Tongue (tissue), 3 donors: ENCODE measurements at places on chromosomes 7 and 10.

DNA sequence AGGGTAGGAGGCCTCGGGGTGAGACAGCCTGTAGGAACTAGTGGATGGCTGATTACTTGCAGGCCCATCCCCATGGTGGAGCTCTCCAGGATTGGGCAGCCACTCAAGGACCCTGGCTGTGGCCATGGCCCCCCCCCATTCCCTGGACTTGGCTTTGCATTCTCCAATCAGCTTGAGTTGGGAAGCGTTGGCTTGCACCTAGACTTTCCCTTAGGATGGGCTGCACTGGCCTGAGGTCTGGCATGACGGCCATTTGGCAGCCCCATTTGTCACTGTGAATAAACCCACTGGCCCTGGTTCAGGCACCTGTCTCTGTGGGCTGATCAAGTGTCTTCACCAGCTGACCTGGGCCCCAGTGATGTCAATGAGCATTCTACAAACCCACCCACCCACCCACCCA lies 41.4 kb downstream of the RAMP3 start:
- DNase-seq = no peak

DNA sequence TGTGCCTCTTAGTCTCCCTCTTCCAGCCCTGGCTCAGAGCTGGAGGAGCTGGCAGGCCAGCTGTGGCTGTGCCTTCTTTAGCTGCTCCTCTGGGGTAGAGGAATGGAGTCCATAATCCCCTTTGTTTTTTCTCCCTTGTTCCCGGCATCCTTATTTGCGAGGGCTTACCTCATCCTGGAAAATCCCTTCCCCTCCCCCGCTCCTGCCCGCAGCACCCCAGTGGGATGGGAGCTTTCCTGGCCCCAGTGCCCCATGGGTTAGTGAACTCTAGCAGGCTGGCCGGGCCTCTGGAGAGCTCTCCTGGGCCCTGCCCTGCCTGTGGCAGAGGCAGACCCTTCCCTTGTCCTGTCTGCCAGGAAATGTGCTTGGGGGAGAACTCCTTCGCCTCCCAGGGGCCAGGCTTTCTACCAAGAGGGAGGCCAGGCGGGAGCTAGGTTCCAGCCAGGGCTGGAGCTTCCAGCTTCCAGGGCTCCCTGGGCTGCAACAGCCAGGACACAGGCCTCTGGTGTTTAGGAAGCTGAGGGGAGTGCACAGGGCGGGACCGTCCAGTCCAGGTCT lies 16.5 kb upstream of the TRIM8 start:
- DNase-seq = peak; percentile 73

DNA sequence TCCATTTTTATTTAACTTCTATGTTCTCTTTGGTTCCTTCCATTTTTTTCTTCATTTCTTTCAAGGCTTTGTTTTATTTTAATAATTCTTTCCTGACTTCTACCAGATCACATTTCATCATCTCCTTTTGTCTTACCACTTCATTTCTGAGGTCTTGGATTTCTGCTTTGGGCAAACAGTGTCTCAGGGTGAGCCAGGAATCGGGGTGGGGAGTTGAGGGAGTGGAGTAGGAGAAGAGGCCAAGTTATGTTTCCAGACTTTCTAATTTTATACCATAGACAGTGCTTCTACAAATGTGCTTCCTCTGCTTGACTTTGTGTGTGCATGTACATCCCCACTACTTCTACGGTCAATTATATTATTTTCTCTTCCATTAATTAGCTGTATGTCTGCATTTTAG lies 112.1 kb downstream of the PRKG1 start:
- no peak for DNase-seq

DNA sequence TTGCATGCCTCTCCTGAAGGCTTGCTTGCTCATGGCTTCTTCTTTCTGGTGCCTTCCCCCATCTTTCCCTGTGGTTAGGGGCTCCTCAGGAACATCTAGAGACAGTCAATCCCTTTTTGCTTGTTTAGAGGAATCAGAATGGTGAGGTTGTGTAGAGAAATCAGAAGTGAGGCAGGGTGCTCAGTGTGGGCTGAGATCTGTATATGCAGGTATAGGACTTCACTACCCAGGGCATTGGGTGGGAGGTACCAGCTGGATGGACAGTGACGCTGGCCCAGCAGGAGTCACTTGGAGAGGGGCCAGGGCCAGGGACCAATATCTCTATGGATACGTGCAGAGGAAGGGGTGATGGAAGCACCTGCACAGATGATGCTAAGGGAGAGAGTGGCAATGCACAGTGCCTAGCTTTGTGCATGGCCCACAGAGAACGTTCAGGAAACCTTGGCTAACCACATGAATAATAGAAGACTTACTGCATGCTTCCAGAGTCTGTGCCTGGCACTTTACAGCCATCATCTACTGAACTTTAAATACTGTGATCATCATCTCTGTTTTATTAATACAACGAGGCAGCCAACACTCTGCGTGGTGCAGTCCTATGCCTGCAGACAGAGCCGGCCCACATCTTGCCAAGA lies 255.2 kb downstream of the ABCA13 start:
- no peak for DNase-seq

GRCh38 chr7:92634924-92635519 lies 44.8 kb upstream of the FAM133B start:
- no peak for DNase-seq

GRCh38 chr7:114085313-114085591 lies 166.4 kb upstream of the PPP1R3A start:
- DNase-seq = no peak

- DNase-seq = no peak
Observed at GRCh38 chr7:77360104-77360503, 56.0 kb downstream of the GSAP start.

DNA sequence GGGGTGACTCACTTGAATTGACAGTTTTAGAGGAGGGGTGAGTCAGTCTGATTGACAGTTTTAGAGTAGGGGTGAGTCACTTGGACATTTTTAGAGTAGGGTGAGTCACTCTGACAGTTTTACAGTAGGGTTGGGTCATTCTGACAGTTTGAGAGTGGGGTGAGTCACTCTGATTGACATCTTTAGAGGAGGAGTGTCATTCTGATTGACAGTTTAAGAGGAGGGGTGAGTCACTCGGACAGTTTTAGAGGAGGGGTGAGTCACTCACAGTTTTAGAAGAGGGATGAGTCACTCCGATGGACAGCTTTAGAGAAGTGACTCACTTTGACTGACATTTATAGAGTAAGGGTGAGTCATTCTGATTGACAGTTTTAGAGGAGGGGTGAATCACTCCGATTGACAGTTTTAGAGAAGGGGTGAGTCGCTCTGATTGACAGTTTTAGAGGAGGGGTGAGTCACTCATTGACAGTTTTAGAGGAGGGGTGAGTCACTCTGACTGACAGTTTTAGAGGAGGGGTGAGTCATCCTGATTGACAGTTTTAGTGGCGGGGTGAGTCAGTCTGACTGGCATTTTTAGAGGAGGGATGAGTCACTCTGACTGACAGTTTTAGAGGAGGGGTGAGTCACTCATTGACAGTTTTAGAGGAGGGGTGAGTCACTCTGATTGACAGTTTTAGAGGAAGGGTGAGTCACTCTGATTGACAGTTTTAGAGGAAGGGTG lies 595.9 kb downstream of the DNAJB6 start:
- DNase-seq = peak; percentile 13

DNA sequence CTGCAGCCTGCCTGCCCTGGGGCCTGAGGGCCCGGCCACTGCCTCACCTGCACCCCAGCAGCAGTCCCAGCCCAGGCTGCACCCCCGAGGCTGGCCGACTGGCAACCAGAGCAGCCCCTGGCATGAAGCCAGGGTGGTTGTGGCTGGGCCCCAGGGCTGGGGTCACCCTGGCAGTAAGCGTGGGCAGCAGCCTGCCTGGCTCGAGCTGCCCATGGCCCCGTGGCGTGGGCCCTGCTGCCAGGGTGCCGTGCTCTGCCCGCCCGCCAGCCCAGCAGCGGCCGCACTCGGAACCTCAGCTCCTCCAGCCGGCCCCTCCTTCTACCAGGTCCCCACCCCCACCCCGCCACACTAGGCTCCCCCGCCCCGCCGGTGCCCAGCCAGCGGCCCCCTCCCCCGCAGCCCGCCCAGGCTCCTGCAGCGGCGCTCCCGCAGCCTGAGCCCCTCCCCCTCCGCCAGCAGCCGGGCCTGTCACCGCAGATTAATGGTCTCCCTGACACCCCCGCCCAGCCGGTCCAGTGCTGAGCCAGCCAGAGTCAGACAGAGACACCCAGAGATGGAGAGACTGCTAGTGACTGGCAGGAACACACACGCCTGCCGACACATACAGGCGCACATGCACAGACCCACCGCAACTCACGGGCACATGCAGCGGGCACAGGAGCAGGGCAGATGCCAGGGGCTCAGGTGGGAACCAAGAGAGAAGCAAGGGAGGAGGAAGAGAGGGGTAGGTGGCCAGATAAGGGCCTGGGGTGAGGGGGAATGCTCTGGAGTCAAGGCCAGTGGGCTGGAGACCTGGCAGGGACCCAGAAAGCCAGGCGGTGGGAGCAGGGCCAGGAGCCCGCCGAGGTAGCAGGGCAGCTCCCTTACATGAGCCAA lies 22.4 kb downstream of the KCNH2 start:
- DNase-seq = peak; percentile 95

- DNase-seq = peak; percentile 55
Observed at GRCh38 chr7:22319424-22320403, 37.2 kb downstream of the RAPGEF5 start.

GRCh38 chr7:142454862-142455261 lies 197.0 kb upstream of the PRSS58 start:
- no peak for DNase-seq

DNA sequence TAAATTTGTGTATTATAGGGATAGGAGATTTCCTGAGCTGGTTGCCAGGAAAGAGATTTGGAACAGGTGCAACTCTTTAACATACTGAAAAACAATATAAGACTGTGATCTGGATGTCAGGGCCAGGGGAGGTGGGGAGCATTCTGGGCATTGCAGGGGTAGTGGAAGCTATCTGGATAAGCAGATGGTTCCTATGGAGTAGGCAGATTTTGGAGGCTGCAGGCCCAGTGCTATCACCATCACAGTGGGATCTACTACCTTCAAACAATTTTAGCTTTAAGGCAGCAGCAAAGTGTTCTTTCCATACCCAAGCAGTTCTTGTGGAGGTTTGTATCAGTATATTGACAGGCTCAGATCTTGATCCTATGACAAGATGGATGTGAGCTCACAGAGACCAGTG lies 71.1 kb downstream of the ADAM22 start:
- DNase-seq = no peak

DNA sequence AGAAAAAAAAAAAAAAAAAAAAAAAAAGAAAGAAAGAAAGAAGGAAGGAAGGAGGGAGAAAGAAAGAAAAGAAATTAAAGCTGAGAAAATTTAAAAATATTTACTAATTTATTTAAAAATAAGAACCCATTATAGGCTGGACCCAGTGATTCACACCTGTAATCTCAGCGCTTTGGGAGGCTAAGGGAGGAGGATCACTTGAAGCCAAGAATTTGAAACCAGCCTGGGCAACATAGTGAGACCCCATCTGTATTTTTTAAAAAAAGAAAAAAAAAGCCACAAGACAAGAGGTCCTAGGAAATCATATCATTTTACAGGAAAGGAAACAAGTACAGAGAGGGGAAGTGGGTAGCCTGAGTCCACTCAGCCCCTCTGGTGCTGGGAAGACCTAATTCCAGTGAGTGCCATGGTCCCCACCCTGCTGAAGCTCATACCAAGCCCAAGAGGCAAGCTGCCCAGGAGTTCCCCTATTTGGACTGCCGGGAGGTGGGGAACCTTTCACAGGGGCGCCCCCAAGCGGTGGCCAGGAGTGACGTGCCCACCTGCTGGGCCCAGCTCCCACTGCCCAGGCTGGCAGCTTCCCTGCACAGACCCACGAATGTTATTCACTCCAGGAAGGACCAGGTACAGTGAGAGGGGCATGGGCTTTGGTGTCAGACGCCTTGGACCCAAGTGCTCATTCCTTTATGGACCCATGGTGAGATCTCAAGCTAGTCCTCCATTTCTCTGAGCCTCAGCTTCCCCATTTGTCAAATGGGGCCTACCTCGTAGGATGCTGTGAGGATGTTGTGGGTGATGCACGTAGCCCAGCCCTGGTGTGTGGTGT lies 133.6 kb downstream of the ZMIZ1 start:
- peak; percentile 68 for DNase-seq

DNA sequence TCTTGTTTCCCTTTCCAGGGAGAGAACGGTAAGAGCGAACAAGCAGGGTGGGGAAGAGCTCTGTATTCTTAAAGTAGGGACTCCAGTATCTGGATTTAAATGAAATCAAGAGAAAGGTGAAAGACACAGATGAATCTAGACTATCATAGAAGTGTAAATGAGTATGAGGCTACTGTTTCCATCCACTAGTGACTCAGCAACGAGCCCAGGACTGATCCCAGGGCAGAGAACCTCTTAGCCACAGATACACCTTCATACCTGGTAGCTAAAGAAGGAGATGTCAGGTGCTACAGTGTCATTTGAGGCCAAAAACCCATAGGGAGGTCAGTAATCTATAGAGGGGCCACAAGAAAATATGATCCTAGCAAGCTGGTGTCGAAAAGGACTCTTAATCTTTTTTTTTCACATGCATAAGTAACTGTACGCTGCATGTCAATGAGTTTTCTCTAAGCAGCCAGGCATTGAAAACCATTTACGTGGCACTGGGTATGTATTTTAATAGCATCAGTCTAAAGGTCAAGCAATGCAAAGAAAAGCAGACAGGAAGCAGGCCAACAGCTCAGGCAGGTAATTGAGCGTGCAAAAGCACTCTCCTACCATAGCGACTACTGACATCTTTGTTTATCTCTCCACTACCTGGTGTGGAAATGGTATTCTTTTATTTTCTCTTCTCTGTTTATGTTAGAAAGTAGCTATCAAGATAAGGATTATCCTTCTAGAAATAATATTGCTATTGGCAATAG lies 91.5 kb upstream of the EGR2 start:
- DNase-seq = no peak

- peak; percentile 48 for DNase-seq
Observed at GRCh38 chr10:52313933-52314821, at the start of gene DKK1. TSS of gene DKK1 (plus strand) at chr10:52314281. CDS start at chr10:52314435, 154 bp downstream.

GRCh38 chr10:62186999-62187675 lies 81.5 kb downstream of the RTKN2 start:
- DNase-seq = no peak

DNA sequence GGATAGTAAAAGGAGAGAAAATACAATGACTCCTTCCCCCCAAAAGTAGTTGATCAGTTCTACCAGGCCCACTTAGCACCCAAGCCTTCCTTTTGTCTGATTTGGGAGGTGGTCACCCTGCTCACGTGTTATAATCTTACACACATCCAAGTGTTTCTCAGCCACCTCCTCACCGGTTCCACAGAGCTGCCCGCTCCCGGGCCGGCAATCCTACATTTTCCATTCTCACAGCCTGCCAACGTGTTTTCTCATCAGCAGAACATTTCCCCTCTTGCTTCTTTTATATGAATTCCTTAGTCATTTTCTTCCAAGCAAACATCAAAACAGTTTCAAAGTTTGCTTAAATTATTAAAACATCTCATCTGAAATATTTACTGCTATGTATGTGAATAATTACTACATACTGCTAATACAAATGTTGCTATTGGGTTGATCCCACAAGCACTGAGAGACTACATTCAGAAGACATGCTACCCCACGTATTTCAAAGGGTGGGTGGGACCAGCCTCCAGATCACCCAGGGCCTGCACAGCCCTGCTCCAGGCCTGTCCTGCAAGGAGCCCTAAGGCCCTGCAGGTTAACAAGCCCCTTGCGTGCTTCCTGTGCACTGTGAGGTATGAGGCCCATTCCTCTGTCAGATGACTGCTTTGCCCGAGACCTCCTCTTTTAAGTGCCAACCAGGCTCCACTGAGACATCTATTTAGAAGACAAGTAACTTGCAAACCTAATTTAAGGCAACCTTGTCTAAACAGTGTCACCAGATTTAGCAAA lies 75.3 kb downstream of the GRB10 start:
- DNase-seq = no peak

GRCh38 chr10:75428434-75429158 lies 2.8 kb upstream of the LRMDA start:
- DNase-seq = no peak
